A549 (cell line): ENCODE measurements at places on chromosomes 7 and 10. TPM values are rescaled to one million over a fixed set of nuclear protein-coding genes. Genes with fewer than 3 reads are reported as not detected.

DNA sequence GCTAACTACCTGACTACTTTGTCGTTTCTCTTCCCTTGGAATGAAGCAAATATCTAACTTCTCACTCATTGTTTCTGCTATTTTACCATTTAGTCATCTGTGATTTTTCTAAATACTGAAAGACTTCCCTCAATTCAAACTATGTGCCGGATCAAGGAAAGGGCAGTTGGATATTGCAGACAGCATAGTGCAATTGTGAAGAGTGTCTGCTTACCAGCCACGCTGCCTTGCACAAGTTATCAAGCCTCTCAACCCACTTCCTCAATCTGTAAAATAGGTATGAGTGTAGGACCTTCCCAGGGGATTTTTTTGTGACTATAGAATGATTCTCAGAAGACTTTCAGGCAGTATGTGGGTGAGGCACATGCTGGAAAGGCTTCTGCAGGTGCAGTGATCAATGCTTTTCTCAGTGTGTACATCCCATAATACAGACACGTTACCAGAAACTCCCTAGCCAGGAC, 54.3 kb downstream of the EGFR start:
- peak; percentile 49 for DNase-seq

- DNase-seq = no peak
These were observed 24.8 kb downstream of the KIF5B start for GRCh38 chr10:32031424-32031823.

- no peak for DNase-seq
These were observed 71.4 kb downstream of the PROSER2 start for GRCh38 chr10:11894381-11895107.

GRCh38 chr7:149780636-149781419, 7.4 kb upstream of the ZNF467 start:
- DNase-seq = no peak

- peak; percentile 71 for DNase-seq
These were observed 872.4 kb downstream of the LRMDA start for GRCh38 chr10:76303682-76304316.

The RPEL1 gene
- polyA plus RNA-seq = 0.13 to 0.20 TPM (median 0.16 TPM) in 3 replicates

The TMEM130 gene
- 0.35 to 0.44 TPM (median 0.41 TPM) in 3 replicates for polyA plus RNA-seq

The KCNMA1 gene
- polyA plus RNA-seq = 30.6 to 36.7 TPM (median 34.2 TPM) in 3 replicates

DNA sequence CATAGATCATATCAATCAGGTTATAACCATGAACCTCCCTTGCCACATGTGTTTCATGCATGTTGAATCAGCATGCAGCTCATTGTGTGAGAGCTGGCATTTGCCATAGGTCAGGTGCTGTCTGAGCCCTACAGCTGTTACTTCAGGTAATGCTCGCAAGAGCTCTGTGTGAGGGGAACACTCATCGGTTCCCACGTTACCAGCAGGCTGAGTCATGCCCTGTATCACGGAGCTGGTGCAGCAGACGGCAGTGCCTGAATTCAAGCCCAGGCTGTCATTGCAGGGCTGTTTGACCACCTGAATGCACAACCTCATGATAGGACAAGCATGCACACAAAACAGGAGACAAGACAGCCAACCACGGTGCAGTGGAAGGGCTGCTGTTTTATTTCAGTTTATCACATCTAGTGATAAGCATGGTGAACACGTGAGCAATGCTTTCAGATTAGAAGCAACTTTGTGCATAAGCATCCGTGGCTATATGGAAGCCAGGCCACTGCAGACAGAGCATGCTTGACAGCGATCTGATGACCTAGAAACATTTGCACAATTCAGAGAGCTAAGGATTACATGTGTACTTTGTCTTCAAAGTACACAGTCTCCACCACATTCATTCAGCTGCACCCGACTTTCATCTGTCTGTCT, 56.4 kb upstream of the PFKP start:
- DNase-seq = no peak
